ENCODE measurements at places on chromosomes 7 and 10.

GRCh38 chr7:19958309-19958896 is 185.0 kb upstream of the TMEM196 start:
- no peak for DNase-seq

DNA sequence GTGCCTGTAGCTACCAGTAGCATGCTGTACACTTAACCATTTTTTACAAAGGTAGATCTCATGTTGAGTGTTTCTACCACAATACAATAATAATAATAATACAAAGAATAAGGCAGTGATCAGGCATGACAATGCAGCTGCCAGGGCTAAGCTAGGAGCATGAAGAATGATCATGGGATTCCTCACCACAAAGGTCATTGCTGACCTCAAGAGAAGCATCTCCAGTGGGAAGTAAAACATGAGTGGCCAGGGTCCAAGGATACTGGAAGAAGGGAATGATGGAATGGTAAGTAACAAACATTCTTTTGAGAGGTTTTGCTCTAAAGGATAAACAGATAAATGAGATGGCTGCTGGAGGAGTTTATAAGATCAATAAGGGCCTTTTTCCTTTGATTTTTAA is 591.1 kb downstream of the TNS3 start:
- no peak for DNase-seq

GRCh38 chr7:139714163-139714901 is 63.5 kb downstream of the HIPK2 start:
- DNase-seq, result no peak

DNA sequence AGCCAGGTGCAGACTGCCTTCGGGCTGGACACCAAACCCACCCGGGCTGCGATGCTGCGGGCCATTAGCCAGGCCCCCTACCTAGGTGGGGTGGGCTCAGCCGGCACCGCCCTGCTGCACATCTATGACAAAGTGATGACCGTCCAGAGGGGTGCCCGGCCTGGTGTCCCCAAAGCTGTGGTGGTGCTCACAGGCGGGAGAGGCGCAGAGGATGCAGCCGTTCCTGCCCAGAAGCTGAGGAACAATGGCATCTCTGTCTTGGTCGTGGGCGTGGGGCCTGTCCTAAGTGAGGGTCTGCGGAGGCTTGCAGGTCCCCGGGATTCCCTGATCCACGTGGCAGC is 50.0 kb downstream of the VWA2 start:
- DNase-seq, result no peak

DNA sequence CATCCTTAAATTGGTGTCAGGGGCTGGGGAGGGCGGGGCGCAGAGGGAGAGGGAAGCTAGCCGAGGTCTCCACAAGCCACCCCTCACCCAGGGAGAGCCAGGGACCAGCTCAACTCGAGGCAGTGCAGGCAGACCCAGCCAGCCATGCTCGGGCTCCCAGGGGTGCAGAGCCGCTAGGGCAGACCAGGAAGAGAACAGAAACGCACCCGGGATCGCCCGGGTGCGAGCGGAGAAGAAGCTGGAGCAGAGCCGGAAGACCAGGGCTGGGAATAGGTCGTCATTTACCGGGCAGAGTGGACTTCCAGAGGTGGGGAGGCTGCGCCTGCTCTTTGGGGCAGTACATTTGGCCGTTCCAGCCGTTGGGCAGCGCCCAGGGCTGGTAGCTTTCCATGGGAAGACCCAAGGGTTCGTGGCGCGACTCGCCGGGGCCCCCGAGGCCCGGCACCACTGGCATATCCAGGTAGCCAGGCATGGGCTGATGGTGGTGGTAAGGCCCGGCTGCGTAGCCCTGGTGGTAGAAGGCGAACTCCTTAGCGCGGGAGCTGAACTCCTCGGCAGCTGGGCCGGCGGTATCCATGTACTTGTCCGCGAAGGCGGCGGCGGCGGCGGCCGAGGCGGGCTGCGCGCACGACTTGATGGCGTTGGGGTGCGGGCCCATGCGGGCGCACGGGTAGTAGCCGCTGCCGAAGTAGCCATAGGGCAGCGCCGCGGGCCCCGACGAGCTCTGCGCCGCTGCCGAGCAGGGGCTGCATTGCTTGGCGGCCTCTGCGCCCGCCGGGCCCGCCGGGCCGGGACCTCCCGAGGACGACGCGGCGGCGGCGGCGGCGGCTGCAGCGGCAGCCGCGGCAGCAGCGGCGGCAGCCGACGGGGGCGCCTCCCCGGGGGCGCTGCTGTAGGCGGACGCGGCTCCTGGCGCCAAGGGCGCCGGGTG is 755 bp downstream of the HOXA13 start:
- DNase-seq, result peak; percentile 28

DNA sequence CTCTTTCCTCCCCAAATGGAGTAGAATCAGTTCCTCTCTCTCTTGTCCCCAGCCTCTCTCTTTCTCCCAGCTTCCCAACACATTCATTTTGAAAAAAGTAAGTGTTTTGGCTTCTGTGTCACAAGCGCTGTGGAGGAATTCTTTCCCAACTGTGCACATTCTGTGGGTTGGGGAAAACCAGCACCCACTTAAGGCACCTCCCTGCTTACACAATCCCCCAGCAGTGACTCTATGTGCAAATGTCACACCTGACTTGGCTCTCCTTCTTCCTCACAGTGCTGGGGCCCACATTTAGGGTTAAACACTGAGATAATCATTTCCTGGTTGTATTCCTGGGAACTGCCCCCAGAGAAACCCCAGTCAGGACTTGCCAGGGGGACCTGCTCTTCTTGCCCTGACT is 358.1 kb upstream of the ZNF32 start:
- DNase-seq, result no peak

DNA sequence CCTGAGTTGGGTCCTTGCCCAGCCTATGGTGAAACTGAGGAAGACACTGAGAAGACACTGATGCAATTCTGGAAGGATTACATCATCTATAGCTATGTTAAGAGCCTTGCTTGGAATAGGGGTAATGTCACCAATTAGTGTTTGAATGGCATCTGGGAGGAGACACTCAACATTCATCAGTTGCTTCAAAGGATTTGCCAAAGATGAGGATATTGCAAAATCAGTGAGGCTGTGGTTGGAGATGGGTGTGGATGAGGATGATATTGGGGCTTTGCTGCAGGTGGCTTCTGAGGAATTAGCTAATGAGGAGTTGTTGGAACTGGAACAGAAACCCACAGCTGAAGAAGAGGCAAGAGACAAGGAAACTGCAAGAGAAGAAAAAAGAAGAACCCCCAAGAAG is 146.7 kb upstream of the SP4 start:
- no peak for DNase-seq

DNA sequence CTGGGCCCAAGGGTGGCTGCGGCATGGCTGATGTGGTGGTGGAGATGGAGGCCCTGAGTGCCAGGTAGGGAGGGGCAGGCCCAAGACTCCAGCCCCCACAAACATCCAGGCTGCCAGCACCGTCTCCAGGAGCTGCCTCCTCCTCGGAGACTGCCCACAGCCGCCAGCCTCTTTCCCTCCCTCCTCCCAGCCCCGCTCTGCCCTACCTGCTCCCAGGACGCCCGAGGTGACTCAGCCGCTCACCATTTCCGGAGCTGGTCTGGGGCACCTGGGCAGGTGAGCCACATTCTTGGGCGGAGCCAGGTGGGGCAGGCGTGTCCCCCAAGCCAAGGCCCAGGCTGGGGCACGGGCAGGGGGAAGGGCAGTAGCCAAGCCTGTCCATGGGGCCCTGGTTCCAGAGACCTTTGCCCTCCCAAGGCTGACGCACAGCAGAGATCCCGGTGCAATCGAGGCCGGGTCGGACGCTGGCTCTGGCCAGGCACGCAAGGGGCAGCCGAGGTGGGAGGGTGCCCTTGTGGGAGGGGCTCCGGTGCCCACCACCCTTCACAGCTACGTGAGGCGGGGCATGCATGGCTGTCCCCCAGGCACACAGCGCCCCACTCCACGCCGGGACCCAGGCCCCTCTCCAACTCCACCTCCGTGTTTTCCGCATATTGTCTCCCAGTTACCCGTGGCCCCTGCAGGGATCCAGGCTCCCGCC is 8.8 kb downstream of the ADAP1 start:
- DNase-seq, result peak; percentile 59

DNA sequence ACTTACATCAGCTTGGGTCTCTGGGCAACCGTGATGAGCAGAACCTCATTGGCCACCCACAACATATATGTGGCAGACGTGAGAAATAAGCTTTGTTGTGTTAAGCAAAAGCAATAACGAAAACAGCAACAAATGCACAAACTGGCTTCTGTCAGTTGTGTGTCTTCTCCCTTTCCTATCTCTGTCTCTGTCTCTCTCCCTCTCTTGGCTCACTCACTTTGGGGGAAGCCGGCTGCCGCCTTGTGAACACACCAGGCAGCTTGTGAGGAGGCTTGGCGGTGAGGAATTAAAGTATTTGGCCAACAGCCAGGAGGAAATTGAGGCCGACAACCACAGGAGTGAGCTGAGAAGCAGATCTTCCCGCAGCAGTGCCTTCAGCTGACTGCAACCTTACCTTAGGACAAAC is 21.9 kb upstream of the CDCA7L start:
- no peak for DNase-seq

GRCh38 chr10:125734823-125735222 is 15.3 kb downstream of the EDRF1 start:
- DNase-seq, result no peak

DNA sequence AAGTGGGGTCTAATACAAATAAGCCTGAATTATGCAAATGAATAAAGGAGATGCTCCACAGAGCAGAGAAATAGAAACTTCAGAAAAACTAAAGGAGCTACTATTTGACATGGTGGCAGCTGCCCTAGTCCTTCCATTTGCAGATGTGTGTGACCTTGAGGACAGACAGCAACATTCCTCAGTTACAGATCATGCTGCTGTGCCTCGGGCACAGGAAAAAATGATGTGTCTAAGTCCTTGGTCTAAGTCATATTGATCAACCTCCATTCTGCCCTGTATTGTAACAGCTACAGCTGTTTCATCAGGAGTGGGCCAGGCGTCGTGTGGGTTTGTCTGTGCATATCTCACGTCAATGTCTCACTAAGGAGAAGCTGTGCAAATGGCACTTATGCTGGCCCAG is 710.4 kb downstream of the TNS3 start:
- no peak for DNase-seq

GRCh38 chr10:22629852-22630233 is 84.5 kb downstream of the PIP4K2A start:
- no peak for DNase-seq

DNA sequence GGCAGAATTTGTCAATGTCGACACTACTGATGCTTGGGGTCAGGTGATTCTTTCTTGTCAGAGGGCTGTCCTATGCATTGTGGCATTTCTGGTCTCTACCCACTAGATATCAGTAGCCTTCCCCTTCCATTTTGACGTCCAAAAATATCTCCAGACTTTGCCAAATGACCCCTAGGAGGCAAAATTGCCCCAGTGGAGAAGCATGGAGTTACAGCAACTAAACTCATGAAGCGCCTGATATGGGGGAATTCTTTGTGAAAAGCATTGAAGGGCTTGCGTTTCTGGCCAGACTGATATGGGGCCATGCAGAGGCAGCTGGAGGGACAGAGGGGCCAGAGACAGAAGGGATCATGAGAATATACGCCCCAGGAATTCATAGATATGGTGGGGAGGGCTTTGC is 43.6 kb downstream of the ADRB1 start:
- DNase-seq, result no peak

DNA sequence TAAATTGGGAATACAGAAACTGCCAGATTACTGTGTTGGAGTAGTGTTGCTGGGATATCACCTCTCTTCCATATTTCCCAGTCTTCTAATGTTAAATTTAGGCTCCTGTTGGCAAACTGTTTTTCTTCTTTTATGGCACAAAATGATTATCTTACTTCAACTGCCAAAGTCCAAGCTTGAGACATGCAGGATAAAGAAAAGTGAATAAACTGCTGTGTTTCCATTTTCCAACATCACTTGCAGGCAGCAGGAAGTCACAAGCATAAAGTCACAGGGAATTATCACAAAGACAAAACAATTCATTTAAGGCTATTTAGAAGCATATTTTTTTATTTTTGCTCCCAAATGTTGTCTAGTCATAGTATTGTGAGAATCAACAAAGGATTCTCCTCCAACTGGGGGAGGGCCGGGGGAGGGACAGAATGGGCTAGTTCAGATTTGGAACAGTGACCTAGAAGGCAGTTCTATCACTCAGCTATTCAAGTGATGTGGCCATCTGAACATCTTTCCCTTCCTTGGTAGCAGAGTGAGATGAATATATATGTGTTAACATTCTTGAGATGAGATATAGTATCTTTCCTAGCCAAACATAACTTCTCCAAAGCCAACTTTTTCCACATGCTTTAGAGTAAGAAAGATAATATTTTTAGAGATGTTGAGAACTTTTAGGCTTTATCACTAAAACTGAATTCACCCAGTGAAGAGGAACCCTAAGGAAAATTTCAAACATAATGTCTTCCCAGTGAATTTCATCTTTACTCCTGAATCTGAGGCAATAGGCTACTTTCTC is 364.7 kb downstream of the CTNNA3 start:
- DNase-seq, result no peak

GRCh38 chr10:22544325-22545068 is 169.9 kb downstream of the PIP4K2A start:
- DNase-seq, result no peak

DNA sequence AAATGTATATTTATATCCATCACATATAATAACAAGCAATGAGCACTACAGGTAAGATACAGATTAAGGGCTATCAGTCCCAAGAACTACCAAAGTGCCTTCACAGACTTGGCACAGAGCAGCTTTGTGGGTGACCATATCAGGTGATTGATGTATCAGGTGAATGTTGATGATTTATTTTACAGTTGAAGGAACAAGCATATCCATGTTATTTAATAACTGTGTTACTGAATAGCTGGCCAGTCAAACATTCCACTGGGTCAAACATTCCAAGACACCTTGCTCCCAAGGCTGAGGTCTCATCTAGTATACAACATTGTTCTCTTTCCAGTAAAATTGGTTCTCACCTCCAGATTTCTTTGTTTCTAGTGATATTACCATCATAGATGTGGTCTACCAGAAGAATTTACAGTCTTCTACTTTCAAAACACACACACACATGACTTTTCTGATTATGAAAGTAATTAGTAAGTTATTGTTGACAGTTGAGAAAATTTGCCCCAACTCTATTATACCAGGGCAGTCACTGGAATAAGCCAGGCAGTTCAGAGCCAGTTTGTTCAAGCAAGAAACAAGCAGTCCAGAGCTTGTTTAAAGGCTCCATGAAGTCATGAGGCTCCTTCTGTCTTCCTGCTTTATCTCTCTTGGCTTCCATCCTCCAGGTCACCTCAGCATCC is 68.2 kb downstream of the ELAPOR2 start:
- DNase-seq, result no peak

GRCh38 chr7:70104243-70104642 is 506.0 kb downstream of the AUTS2 start:
- no peak for DNase-seq

DNA sequence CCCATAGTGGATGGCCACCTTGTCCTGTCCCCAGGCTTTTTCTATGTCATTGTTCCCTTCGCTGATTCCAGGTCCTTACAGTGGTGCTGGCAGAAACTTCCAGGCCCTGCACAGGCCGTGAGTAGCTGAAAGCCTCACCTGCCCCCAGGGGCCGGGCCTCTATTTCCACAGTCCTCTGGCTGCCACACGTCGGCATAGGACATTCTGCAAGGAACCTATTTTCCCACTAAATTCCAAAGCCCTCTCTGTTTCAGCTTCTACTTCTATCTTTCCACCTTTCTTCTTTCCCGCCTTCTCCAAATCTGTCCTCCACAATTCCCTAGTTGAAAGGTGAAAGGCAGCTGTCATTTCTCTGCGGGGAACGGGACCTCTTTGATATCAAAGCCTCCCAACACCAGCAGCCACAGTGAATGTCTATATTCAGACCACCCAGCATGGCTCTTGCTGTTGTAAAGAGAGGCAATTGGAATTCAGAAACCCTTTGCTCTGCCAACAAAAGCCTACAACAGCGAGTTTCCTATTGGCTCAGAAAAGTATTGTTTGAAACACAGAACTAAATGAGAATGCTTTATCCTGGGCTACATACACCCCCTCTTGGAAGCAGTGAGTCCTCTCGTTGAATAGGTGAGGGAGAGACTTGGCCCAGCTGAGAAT is 607.7 kb downstream of the GALNT17 start:
- no peak for DNase-seq

Data from left kidney (tissue), 8 donors.